Smooth muscle cell of the pulmonary artery (primary cell): ENCODE measurements at places on chromosomes 5 and 9. TPM values are rescaled to one million over a fixed set of nuclear protein-coding genes. Genes with fewer than 3 reads are reported as not detected.

Gene KIF4B
- total RNA-seq, result under 0.01 TPM in 1 of 2 replicates, not detected in the other

Gene ZNF879
- total RNA-seq, result 4.1 and 4.6 TPM in 2 replicates

Gene CBY3
- total RNA-seq, result 0.20 TPM in 1 of 2 replicates, not detected in the other

Gene ADAMTS6
- 85.0 and 90.7 TPM in 2 replicates for total RNA-seq
